Stimulated activated CD8-positive, alpha-beta memory T cell treated with anti-CD3 and anti-CD28 coated beads, Interleukin-15, amount 100 ng/mL, for 4 hours (primary cell): ENCODE measurements at places on chromosomes 2 and 18.

- no peak for DNase-seq
These were observed 1249.6 kb downstream of the CNTNAP5 start for GRCh38 chr2:125274718-125275117.

DNA sequence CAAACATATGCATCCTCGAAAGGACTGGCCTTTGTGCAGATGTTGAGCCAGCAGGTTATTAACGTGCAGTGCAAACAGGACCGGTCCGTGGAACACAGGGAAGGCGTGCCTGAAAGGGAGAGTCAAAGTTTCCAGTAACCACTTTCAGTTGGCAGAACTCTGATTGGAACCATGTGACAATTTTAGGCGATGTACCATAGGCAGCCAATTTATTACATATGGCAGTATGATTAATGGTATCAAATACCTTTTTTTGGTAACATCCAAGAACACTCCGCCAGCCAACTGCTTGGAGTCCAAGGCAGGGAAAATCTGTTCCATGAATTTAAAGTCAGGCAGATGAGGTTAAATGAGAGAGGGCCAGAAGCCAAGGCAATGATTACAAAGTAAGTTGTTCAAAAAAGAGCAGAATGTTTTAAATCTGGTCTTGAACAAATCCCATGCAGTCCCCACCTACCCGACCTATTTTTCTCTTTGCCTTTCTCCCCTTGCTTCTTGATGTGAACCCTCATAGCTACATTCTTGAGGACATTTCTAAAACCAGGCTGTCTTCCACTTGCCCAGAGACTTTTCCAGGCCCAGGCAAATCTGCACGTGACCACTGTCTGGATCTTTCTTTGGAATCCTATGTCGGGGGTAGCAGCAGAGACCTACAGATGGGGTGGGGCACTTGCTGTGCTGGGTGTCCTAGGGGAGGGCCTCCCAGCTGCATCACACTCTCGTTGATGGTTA, 351.7 kb downstream of the HRH4 start:
- no peak for DNase-seq

- DNase-seq: no peak
These were observed 888.3 kb upstream of the CELF4 start for GRCh38 chr18:38453880-38454279.

GRCh38 chr18:61992285-61992684, 99.5 kb upstream of the RNF152 start:
- no peak for DNase-seq

- no peak for DNase-seq
These were observed at the start of gene PAX8 for GRCh38 chr2:113278742-113279139. Gene PAX8 (minus strand): TSS chr2:113278921. CDS start chr2:113278394, 527 bp downstream.

GRCh38 chr2:220887876-220888275, 684.2 kb downstream of the EPHA4 start:
- no peak for DNase-seq

GRCh38 chr2:113755835-113756354, 547 bp downstream of the SLC35F5 start:
- DNase-seq: no peak

- DNase-seq: no peak
These were observed 111.2 kb upstream of the FSHR start for GRCh38 chr2:49265471-49265870.

DNA sequence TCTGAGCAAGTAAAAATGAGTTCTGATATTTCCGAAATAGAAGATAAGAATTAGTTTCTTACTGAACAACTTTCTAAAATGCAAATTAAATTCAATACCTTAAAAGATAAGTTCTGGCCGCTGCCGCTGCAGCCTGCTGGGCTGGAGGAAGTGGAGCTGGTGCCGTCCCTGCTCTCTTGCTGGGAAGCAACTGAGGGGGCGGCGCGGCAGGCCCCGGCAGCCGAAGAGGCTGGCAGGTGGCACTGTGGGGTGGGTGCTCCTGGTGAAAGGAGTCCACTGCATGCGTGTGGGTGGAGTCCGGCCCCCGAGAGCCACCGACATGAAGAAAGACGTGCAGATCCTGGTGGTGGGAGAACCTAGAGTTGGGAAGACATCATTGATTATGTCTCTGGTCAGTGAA, 89.5 kb upstream of the ZNF519 start:
- no peak for DNase-seq

DNA sequence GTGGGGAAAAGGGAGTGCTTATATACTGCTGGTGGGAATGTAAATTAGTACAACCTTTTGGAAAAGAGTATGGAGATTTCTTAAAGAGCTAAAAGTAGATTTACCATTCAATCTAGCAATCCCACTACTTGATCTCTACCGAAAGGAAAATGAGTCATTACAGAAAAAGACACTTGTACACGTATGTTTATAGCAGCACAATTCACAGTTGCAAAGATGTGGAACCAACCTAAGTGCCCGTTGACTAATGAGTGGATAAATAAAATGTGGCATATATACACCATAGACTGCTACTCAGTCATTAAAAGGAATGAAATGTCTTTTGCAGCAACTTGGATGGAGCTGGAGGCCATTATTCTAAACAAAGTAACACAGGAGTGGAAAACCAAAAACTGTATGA, 29.5 kb downstream of the FLACC1 start:
- no peak for DNase-seq

DNA sequence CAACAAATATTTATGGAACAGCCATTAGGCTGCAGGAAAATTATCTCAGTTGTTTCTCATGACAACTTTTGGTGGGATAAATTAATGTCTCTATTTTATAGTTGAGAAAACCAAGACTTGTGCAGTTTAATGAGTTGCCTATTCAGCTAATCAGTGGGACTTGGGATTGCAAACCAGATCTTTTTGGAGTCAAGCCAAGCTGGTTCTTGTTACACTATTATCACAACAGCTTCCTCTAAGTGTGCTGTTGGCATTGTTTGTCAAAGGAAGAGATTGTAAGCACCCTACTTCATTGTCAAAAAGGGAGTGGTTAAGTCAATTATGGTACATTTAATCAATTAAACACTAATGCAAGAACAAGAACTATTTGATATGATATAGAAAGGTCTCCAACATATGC, 119.2 kb downstream of the PAX3 start:
- no peak for DNase-seq

DNA sequence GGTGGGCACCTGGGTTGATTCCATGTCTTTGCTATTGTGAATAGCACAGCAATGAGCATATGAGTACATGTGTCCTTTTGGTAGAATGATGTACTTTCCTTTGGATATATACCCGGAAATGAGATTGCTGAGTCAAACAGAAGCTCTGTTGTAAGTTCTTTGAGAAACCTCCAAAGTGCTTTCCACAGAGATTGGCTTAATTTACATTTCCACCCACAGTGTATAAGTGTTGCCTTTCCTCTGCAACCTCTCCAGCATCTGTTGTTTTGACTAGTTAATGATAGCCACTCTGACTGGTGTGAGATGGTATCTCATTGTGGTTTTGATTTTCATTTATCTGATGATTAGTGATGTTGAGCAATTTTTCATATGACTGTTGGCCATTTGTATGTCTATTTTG, 194.8 kb downstream of the ZNF804A start:
- DNase-seq: no peak

- DNase-seq: no peak
These were observed 64.9 kb downstream of the C1D start for GRCh38 chr2:67997903-67998302.

DNA sequence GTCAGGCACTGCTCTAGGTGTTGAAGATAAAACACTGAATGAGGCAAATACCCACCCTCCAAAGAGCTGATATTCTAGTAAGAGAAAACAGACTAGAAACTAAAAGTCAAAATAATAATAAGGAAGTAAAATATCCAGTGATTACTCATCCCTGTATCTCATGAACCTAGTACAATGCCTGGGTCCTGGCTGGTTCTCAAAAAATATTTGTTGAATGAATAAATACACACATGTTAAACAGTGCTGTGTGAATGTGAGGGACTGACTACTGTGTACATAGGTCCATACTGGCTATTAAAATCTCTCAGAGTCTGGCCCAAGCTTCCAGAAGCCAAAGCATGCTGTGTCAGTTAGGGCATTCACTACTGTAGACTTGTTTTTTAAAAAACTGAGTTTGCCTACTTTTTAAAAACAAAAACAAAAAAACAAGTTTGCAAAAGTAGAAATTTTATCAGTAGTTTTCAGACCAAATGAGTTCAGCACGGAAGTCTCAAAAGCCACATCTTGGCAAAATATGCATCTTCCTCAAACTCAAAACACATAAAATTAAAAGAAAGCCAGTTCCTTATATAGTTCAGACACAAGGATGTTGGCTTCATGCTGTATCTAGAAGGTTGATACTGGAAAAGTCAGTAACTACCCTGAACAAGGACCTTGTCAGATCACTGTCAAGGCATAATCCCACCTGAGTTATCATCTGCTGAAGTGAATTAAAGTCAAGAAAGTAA, 136.2 kb downstream of the THADA start:
- DNase-seq: no peak

- no peak for DNase-seq
These were observed 13.4 kb downstream of the MEIS1 start for GRCh38 chr2:66448136-66448991.
